ENCODE measurements at places on chromosomes 6 and 20. TPM values are rescaled to one million over a fixed set of nuclear protein-coding genes. Genes with fewer than 3 reads are reported as not detected.

Gene HLA-DQA2
- total RNA-seq, result 0.11 TPM

Gene GATA5
- total RNA-seq, result not detected

GRCh38 chr6:6283746-6284145 is 36.7 kb downstream of the F13A1 start:
- H3K4me3 ChIP-seq, result no peak overlapping the region
- no peak for DNase-seq
- no peaks in the 10 kb centered on the region for H3K4me1 ChIP-seq
- peaks cover 8% of the 10 kb centered on the region for H3K27me3 ChIP-seq
- no peaks in the 10 kb centered on the region for H3K36me3 ChIP-seq

- no peaks in the 10 kb centered on the region for H3K27me3 ChIP-seq
- no peaks in the 10 kb centered on the region for H3K36me3 ChIP-seq
- peaks cover 4% of the 10 kb centered on the region for H3K4me1 ChIP-seq
- DNase-seq, result no peak
Measured at GRCh38 chr6:166382500-166382932, 224 bp downstream of the MPC1 start.

Gene CDH26
- total RNA-seq, result 0.91 TPM

- H3K36me3 ChIP-seq, result no peaks in the 10 kb centered on the region
- H3K27me3 ChIP-seq, result peaks cover 13% of the 10 kb centered on the region
- H3K4me1 ChIP-seq, result peaks cover 1% of the 10 kb centered on the region
- no peak for DNase-seq
Measured at GRCh38 chr6:40946738-40947301, 92.2 kb downstream of the UNC5CL start.

DNA sequence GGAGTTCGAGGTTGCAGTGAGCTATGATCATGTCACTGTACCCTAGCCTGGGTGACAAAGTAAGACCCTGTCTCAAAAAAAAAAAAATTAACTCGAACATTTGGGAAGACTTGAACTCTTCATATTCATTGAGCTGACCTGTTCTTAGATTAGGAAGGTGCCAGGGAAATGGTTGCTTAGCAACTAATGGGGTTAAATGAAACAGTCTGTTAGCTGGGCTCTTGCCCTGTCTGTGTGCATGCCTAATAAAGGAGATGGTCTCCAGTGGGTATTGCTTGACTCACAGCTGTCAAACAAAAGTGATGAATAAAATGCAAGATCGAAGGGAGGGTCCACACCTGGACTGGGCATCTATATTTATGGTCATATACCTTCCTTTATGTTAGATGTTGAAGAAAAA is 101.8 kb downstream of the KLHL32 start:
- H3K27ac ChIP-seq, result no peak overlapping the region
- no peaks in the 10 kb centered on the region for H3K27me3 ChIP-seq
- DNase-seq, result no peak
- no peaks in the 10 kb centered on the region for H3K36me3 ChIP-seq
- no peaks in the 10 kb centered on the region for H3K4me1 ChIP-seq

Gene ARMH2
- total RNA-seq, result not detected

Gene POM121L2
- total RNA-seq, result not detected

DNA sequence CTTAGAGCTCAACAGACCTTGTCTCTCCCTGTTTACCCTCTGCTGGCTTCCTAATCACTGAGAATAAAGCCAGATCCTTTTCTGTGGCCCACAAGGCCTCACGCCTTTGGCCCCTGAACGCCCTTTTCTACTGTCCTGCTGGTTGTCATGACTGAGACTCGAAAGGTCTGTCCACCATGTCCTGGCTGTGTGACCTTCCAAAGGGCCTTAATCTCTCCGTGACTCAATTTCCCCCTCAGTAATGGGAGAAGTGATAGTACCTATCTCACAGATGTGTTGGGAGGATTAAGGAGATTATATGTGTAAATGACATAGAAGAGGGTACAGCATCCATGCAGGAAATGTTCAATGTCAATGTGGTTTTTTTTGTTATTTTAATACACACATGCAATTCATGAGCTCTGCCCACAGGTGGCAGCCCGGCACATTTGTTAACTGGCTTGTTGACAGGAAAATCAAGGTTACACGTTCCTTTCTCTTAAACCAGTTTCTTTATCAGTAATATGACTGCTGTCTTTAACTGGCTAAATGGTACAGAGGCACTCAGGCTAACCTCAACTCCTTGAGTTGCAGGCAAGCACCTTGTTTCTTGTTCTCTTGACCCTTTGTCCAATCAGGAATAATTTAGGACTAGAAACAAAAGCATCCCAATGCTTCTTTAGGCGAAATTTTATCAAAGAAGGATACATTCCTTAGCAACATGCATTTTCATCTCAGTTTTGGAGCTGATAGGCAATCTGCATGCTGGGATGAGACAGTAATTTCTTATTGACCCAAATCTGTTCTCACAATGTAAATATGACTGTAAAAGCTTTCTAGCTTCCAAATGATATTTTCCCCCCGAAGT is 16.6 kb downstream of the SLC22A1 start:
- H3K36me3 ChIP-seq, result no peaks in the 10 kb centered on the region
- H3K27ac ChIP-seq, result peak overlapping the region; percentile 26
- H3K27me3 ChIP-seq, result no peaks in the 10 kb centered on the region
- no peak overlapping the region for H3K4me3 ChIP-seq
- H3K4me1 ChIP-seq, result peaks cover 15% of the 10 kb centered on the region

GRCh38 chr6:87558446-87558845 is 31.3 kb downstream of the RARS2 start:
- no peak for DNase-seq
- H3K27ac ChIP-seq, result no peak overlapping the region
- no peaks in the 10 kb centered on the region for H3K27me3 ChIP-seq

- H3K27ac ChIP-seq, result no peak overlapping the region
- no peaks in the 10 kb centered on the region for H3K4me1 ChIP-seq
- H3K27me3 ChIP-seq, result peaks cover 3% of the 10 kb centered on the region
- H3K4me3 ChIP-seq, result no peak overlapping the region
Measured at GRCh38 chr6:21371676-21372171, 221.8 kb upstream of the SOX4 start.

- peaks cover 19% of the 10 kb centered on the region for H3K36me3 ChIP-seq
- no peaks in the 10 kb centered on the region for H3K4me1 ChIP-seq
- no peak for DNase-seq
Measured at GRCh38 chr6:149636124-149636523, 12.4 kb downstream of the KATNA1 start.

GRCh38 chr20:63538204-63539091 is 1.3 kb upstream of the PTK6 start:
- H3K27me3 ChIP-seq, result no peaks in the 10 kb centered on the region
- H3K27ac ChIP-seq, result peak overlapping the region; percentile 85
- H3K36me3 ChIP-seq, result no peaks in the 10 kb centered on the region
- H3K4me3 ChIP-seq, result peak overlapping the region; percentile 68

GRCh38 chr20:63411898-63412631 is 50.9 kb upstream of the CHRNA4 start:
- peaks cover 4% of the 10 kb centered on the region for H3K4me1 ChIP-seq
- DNase-seq, result no peak
- no peaks in the 10 kb centered on the region for H3K36me3 ChIP-seq

DNA sequence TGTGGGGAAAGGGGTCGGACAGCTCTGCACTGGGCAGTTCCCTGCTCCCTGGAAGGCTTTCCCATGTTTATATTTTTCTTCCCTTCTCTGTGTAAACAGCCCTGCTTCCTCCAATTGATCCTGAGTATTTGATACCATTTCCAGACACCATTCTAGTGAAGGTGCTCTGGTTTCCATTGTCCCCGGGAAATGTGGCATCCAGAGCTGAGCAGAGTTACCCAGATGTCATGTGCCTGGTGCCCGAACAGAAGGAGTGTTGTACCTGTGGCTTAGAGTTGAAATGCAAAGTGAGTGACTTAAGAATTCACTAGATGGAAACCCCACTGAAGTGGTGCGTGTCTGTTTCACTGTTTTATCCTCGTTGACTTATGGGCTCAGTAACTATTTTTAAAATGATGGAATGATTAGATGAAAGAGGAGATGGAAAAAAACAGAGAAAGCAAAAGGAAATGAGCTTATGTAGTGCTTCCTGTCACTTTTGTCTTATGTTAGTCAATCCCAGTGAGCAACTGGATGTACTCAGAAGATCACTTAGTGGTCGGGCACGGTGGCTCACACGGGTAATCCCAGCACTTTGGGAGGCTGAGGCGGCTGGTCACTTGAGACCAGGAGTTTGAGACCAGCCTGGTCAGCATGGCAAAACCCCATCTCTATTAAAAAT is 83.8 kb downstream of the SASH1 start:
- H3K4me1 ChIP-seq, result peaks cover 3% of the 10 kb centered on the region
- no peak overlapping the region for H3K4me3 ChIP-seq
- H3K27ac ChIP-seq, result no peak overlapping the region
- DNase-seq, result peak; percentile 18
- peaks cover 4% of the 10 kb centered on the region for H3K27me3 ChIP-seq
- H3K36me3 ChIP-seq, result no peaks in the 10 kb centered on the region

DNA sequence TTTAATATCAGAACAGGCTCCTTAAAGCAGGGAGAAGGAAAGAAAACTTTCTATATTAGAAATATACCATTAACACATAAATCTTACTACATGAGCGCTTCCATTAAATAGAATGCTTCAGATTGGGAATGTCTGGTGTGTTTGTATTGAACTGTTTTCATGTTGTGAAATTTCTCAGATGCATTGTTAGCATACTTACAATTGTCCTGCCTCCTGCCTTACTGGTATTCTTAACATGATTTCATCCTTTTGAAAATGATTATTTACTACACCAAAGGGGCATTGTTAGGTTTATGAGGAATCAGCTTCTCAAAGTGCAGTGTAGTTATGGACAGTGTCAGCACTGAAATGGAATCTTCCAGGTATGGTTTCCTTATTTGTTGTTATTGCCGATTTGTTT is 145.6 kb downstream of the MTFR2 start:
- no peaks in the 10 kb centered on the region for H3K36me3 ChIP-seq
- H3K4me3 ChIP-seq, result no peak overlapping the region

GRCh38 chr6:132131351-132131750 is 180.2 kb upstream of the CCN2 start:
- no peak overlapping the region for H3K4me3 ChIP-seq
- peaks cover 13% of the 10 kb centered on the region for H3K27me3 ChIP-seq
- no peak for DNase-seq
- no peak overlapping the region for H3K27ac ChIP-seq

- H3K4me1 ChIP-seq, result no peaks in the 10 kb centered on the region
- peaks cover 14% of the 10 kb centered on the region for H3K27me3 ChIP-seq
- no peaks in the 10 kb centered on the region for H3K36me3 ChIP-seq
- H3K4me3 ChIP-seq, result no peak overlapping the region
Measured at GRCh38 chr6:1481286-1481685, 91.9 kb downstream of the FOXF2 start.

Gene PPIL1
- 45.9 TPM for total RNA-seq

DNA sequence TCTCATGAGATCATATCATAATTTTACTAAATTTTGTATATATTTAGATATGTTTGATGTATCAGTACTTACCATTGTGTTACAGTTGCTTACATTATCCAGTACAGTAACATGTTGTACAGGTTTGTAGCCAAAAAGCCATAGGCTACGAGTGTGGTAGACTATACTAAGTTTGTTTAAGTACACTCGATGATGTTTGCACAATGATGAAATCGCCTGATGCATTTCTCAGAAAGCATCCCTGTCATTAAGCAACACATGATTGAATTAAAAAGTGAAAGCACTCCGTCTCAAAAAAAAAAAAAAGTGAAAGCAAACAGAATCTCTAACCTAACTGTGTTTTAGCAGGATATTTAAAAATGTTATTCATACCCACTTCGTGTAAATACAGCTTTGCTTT is 104.9 kb upstream of the TFAP2D start:
- H3K36me3 ChIP-seq, result no peaks in the 10 kb centered on the region
- no peak overlapping the region for H3K4me3 ChIP-seq
- H3K4me1 ChIP-seq, result no peaks in the 10 kb centered on the region
- H3K27ac ChIP-seq, result no peak overlapping the region
- DNase-seq, result no peak
- H3K27me3 ChIP-seq, result no peaks in the 10 kb centered on the region

GRCh38 chr6:52015953-52016352 is 71.5 kb downstream of the PKHD1 start:
- H3K36me3 ChIP-seq, result no peaks in the 10 kb centered on the region
- H3K4me1 ChIP-seq, result no peaks in the 10 kb centered on the region
- peaks cover 15% of the 10 kb centered on the region for H3K27me3 ChIP-seq
- no peak overlapping the region for H3K27ac ChIP-seq
- no peak for DNase-seq

DNA sequence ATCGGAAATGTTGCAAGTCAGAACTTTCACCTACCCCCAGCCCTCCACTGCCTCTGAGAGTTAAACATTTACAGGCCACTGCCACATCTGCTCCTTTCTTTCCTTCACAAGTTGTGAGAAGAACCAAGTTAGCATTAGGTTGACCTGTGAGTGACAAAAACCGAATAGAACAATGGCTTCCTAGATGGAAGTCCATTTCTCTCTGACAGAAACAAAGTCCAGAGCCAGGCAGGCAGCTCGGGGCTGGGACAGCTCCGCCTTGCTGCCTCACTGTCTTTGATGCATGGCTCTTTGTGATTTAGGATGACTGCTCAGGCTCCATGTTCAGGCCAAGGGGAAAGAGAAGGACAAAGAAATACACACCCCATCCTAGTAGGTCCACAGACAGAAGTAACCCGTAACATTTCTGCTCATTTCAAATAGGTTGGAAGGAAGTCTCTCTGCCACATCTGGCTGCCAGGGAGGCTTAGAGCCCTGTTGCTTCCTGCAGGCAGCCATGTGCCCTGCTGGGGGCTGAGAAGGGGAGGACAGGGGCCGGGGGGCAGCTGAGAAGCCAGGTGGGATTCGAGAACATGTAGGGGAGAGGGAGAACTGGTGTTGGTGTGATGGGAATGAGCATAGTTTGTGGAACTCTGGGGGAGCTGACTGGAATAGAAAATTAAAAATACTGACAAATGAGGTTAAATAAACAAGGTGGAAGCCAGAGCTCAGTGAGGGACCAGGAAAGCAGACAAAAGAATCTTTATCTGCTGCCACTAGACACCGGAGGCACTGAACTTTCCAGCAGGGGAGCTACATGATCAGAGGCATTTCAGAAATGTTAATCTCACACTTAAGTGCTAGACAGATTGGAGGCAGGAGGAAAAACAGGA is 19.5 kb upstream of the IER3 start:
- no peak for DNase-seq
- peak overlapping the region; percentile 88 for H3K27ac ChIP-seq
- no peaks in the 10 kb centered on the region for H3K27me3 ChIP-seq
- H3K36me3 ChIP-seq, result peaks cover 4% of the 10 kb centered on the region

- no peaks in the 10 kb centered on the region for H3K4me1 ChIP-seq
- DNase-seq, result no peak
- peaks cover 9% of the 10 kb centered on the region for H3K27me3 ChIP-seq
- no peak overlapping the region for H3K4me3 ChIP-seq
Measured at GRCh38 chr6:134740473-134741199, 209.3 kb downstream of the ALDH8A1 start.

Gene CDSN
- not detected for total RNA-seq

DNA sequence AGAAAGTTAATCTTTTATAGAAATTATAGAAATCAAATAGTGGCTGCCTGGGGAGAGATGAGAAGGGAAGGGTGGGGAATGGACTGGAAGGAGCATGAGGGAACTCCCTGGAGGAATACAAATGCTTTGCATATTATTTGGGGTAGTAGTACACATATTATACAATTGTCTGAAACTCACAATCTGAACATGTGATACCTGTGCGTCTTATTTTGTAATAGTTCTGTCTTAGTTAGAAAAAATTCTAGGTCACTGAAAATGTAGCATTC is 30.7 kb upstream of the SPTLC3 start:
- H3K36me3 ChIP-seq, result no peaks in the 10 kb centered on the region
- H3K27ac ChIP-seq, result no peak overlapping the region
- H3K27me3 ChIP-seq, result peaks cover 6% of the 10 kb centered on the region
- H3K4me1 ChIP-seq, result no peaks in the 10 kb centered on the region
- H3K4me3 ChIP-seq, result no peak overlapping the region

Gene TRAPPC3L
- not detected for total RNA-seq
